Nephron progenitor cell (in vitro differentiated cells): ENCODE measurements at places on chromosomes 7 and 10.

GRCh38 chr7:127365957-127366315 is 26.6 kb downstream of the ZNF800 start:
- H3K4me1 ChIP-seq, result no peaks in the 10 kb centered on the region
- peaks cover 7% of the 10 kb centered on the region for H3K36me3 ChIP-seq
- no peaks in the 10 kb centered on the region for H3K27me3 ChIP-seq
- DNase-seq, result no peak
- no peak overlapping the region for H3K27ac ChIP-seq

- no peak overlapping the region for H3K4me3 ChIP-seq
- H3K27me3 ChIP-seq, result peaks cover 48% of the 10 kb centered on the region
- H3K36me3 ChIP-seq, result no peaks in the 10 kb centered on the region
Measured at GRCh38 chr10:111072232-111072631, 4.6 kb upstream of the ADRA2A start.

DNA sequence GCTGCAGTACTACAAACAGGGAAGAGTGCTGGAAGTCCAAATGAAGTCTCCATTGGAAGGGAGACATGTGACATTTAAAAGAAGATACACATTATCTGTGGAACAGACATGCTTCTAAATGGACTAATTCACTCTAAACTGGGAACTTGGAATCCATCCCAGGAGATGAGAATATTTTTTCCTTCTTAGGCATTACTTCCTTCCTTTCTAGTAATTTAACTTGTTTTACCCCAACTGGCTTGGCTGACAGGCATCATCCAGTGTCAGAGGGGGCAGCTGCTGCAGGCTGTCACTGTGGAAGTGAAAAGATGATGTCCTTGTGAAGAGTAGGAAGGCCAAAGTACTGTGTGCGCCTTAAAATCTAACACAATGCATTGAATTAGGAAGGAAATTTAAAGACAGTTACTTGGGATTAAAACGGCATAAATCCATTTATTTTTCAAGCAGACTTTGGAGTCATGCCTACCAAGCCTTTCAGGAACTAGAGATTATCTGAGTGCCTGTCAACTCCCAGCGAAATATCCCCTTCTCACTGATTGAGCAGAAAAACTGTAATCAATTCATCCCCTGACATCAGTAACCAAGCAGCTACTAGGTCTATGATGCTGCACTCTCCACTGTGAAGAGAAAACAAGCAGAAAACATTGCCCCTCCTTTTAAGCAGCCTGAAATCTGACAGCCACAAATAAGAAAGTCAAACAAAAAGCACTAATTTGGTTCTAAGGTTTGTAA is 161.2 kb downstream of the DGKI start:
- no peak overlapping the region for H3K27ac ChIP-seq
- H3K4me1 ChIP-seq, result no peaks in the 10 kb centered on the region
- H3K36me3 ChIP-seq, result no peaks in the 10 kb centered on the region
- peaks cover 10% of the 10 kb centered on the region for H3K27me3 ChIP-seq

- H3K4me1 ChIP-seq, result peaks cover 34% of the 10 kb centered on the region
- H3K4me3 ChIP-seq, result no peak overlapping the region
- H3K27ac ChIP-seq, result peak overlapping the region; percentile 2
- DNase-seq, result no peak
- peaks cover 25% of the 10 kb centered on the region for H3K36me3 ChIP-seq
- H3K27me3 ChIP-seq, result no peaks in the 10 kb centered on the region
Measured at GRCh38 chr10:6119962-6120361, 31.1 kb downstream of the RBM17 start.

DNA sequence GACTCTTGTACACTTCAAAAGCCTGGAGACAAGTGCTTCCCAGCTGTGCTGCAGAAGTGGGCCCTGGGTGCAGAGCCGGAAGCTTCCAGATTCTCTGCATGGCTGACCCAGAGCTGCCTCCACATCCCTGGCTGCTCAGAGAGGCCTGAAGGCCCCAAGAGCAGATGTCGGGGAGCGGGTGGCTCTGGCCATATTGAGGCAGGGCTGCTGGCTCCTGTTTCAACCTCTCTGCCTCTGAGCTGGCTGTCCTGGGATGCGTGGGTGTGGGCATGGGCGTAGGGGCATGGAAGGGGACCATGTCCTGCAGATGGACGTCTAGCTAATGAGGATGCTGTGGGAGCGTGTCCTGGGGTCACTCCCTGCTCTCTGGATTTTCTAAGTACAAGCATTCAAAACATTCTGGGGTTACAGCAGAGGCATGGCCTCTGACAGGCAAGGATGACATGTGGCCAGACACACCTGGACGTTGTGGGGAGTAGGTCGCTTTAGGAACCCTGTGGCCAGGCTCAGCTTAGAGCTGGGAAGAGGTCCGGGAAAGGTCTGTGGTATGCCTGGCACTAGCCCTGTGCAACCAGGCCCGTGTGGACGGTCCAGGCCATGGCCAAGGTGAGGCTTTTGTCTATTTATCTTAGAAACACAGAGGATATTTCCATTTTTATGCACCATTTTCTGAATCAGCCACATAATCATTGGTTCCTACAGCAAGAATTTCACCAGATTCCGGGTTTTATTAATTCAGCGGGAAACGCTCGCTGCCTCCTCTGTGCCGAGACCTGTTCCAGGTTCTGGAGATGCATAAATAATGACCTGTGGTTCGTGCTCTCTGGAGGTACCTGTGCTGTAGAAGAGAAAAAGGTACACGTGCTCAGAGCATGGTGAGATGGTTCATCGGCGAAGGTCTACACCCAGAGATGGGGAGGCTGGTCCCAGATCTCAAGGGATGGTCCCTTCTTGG is 361.1 kb downstream of the GLRX3 start:
- H3K27ac ChIP-seq, result no peak overlapping the region
- DNase-seq, result no peak
- H3K27me3 ChIP-seq, result peaks cover 9% of the 10 kb centered on the region
- no peaks in the 10 kb centered on the region for H3K36me3 ChIP-seq

DNA sequence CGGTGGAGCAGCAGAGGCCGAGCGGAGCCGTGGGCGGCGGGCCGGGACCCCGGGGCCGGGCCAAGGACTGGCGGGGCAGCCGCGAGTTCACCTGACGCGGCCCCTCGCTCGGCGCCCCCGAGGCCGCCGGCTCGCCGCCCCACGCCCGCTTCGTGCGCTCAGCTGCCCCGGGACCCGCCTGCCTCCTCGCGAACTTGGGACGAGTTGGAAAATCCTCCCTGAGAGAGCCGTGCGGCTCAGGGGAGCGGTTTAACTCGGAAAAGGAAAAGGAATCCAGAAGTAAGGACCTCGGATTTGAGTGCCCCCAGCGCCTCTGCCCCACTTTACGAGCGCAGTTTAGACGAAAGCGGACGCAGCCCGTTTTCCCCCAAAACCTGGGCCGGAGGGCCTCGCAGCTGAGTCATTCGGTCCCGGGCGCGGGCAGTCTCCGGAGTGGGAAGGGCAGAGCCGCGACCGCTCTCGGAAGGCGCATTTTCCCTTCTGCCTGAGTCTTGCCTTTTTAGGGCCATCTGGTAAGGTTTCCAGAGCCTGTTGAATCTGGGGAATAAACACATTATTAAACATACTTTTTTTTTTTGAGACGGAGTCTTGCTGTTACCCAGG is 744 bp downstream of the CREM start:
- peak overlapping the region; percentile 99 for H3K27ac ChIP-seq
- H3K4me3 ChIP-seq, result peak overlapping the region; percentile 90
- DNase-seq, result peak; percentile 55

DNA sequence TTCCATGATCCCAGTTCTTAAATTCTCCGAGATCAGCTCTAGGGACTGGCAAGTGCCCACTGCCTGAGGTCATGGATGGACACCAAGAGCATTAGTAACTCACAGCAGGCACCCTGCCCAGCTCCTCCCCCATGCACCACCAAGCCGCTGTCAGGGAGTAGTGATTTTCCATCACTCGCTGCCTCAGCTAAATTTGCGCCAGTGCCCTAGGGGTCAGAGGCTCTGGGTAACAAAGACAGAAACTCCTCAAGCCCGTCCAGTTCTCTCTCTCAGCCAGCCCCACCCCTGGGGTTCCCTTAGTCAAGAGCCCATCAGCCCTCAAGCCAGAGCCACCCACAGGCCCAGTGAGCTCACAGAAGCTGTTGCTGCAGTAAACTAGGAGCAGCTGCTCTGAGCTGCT is 30.0 kb downstream of the PAX2 start:
- H3K36me3 ChIP-seq, result peaks cover 75% of the 10 kb centered on the region
- H3K4me1 ChIP-seq, result peaks cover 40% of the 10 kb centered on the region
- H3K4me3 ChIP-seq, result no peak overlapping the region
- H3K27ac ChIP-seq, result no peak overlapping the region

- H3K4me3 ChIP-seq, result no peak overlapping the region
- no peak overlapping the region for H3K27ac ChIP-seq
- H3K27me3 ChIP-seq, result peaks cover 5% of the 10 kb centered on the region
Measured at GRCh38 chr10:61592581-61592980, 70.1 kb upstream of the CABCOCO1 start.

DNA sequence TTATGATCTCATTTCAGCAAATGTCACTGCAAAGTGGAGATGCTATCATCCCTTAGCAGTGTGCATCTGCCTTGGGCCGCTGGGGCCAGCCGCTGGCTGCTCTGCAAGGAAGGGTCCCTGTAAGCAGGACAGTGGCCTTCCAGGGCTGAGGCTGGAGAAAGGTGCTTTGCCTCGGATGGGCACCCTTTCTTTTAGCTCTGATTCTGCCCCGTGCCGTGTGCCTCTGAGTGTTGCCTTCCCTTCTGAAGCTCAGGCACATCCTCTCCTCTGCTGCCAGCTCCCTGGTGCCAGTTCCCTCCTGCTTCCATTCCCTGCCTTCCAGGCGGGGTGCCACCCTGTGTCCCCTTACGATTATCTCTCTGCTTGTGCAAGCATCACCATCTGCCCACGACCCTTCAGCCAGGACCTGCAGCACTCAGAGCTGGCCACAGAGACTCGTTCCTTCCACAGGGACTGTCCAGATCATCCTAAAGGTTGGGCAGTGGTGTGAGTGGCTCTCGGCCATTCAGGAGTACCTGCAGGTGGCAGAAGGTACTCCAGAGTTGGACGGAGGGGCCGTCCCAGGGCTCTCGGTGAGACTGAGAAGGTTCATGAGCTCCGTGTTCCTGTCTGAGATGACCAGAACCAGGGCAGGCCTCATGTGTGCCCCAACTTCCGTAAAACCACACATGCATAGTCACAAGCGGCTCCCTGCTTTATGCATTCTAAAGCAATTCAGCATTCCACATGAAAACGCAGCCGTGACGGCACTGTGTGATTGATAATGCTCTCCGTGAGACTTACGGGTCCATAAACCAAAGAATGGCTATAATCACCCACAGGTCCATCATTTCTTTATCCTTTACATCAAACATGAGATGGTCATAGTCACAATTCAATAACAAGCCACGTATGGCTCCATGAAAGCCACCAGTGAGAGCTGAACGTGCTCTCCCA is 371.4 kb downstream of the DNAJB6 start:
- H3K4me3 ChIP-seq, result no peak overlapping the region

DNA sequence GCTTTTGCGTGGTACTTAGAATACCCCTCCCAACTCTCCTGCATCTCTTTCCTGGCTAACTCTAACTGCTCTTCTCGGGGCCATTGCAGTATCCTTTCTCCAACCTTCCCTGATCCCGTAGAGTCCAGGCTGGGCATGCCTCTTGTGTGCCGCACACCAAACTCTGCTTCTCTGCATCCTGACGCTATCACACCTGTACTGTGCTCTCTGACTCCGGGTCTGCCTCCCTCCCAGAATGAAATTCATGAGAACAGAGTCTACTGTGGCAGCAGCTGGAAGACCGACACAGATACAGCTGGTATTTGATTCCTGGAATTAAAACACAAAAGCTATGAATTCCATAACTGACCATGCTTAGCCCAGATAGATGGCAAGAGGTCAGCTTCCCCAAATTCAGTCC is 60.9 kb downstream of the C10orf67 start:
- H3K4me1 ChIP-seq, result peaks cover 7% of the 10 kb centered on the region
- no peak overlapping the region for H3K27ac ChIP-seq
- no peak overlapping the region for H3K4me3 ChIP-seq

GRCh38 chr10:18109341-18109870 is 30.8 kb upstream of the CACNB2 start:
- H3K4me1 ChIP-seq, result no peaks in the 10 kb centered on the region
- DNase-seq, result no peak
- no peak overlapping the region for H3K4me3 ChIP-seq

- H3K27me3 ChIP-seq, result peaks cover 19% of the 10 kb centered on the region
- peaks cover 42% of the 10 kb centered on the region for H3K4me1 ChIP-seq
Measured at GRCh38 chr10:97711640-97712572, 1.6 kb upstream of the MARVELD1 start.

DNA sequence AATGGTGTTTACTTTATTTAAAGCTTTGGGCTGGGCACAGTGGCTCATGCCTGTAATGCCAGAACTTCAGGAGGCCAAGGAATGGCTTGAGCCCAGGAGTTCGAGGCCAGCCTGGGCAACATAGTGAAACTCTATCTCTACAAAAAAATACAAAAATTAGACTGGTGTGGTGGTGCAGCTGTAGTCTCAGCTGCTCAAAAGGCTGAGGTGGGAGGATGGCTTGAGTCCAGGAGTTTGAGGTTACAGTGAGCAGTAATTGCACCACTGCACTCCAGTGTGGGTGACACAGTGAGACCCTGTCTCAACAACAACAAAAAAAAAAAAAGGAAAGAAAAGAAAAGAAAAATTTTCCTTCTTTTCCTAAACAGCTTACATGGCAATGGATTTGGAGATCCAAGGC is 22.0 kb downstream of the SLC16A9 start:
- no peak overlapping the region for H3K4me3 ChIP-seq
- H3K36me3 ChIP-seq, result peaks cover 11% of the 10 kb centered on the region
- no peaks in the 10 kb centered on the region for H3K4me1 ChIP-seq
- DNase-seq, result no peak

DNA sequence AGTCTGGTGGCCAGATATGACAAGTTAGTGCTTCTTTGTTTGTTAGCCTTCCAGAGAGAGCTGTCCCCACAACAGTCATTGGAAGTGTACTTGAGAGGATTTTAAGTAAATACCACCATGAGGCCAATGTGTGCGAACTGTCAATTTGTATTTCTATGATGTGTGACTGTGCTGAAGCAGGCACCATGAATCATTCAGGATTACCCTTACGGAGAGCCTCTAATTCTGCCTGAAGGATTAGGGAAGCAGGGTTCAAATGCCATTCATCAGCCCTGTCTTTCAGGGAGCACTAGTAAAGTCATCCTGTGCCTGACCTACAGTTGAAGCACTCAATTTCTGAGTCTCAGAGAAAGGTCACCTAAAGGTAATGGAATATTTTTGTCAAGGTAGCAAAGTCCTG is 109.3 kb downstream of the GATA3 start:
- DNase-seq, result no peak
- no peak overlapping the region for H3K27ac ChIP-seq
- no peak overlapping the region for H3K4me3 ChIP-seq
- peaks cover 23% of the 10 kb centered on the region for H3K27me3 ChIP-seq
- H3K36me3 ChIP-seq, result peaks cover 3% of the 10 kb centered on the region

DNA sequence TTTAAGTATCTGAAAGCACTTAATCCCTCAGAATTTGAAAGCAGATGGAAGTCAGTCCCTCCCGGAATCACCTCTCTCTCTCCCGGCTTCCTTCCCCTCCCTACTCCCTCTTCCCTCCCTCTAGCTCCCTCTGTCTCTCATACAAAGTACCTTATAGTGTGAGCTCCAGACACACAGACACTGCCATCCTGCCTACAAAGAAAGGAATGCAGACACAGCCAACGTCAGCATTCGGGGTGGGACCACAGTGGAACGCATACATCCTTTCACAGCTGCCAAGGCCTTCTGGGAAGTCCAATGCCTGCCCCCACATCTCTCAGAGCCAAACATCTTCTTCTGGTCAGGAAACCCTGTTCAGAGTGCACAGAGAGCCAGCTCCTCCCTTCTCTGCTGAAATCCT is 9.3 kb downstream of the NOD1 start:
- H3K4me3 ChIP-seq, result peak overlapping the region; percentile 41
- peaks cover 9% of the 10 kb centered on the region for H3K27me3 ChIP-seq
- H3K27ac ChIP-seq, result no peak overlapping the region
- peaks cover 49% of the 10 kb centered on the region for H3K4me1 ChIP-seq
- H3K36me3 ChIP-seq, result no peaks in the 10 kb centered on the region
- peak; percentile 23 for DNase-seq

- no peaks in the 10 kb centered on the region for H3K27me3 ChIP-seq
- no peak for DNase-seq
- H3K4me3 ChIP-seq, result no peak overlapping the region
Measured at GRCh38 chr7:116988363-116988989, 35.2 kb downstream of the ST7 start.
